ENCODE measurements at places on chromosomes 3 and 15.

DNA sequence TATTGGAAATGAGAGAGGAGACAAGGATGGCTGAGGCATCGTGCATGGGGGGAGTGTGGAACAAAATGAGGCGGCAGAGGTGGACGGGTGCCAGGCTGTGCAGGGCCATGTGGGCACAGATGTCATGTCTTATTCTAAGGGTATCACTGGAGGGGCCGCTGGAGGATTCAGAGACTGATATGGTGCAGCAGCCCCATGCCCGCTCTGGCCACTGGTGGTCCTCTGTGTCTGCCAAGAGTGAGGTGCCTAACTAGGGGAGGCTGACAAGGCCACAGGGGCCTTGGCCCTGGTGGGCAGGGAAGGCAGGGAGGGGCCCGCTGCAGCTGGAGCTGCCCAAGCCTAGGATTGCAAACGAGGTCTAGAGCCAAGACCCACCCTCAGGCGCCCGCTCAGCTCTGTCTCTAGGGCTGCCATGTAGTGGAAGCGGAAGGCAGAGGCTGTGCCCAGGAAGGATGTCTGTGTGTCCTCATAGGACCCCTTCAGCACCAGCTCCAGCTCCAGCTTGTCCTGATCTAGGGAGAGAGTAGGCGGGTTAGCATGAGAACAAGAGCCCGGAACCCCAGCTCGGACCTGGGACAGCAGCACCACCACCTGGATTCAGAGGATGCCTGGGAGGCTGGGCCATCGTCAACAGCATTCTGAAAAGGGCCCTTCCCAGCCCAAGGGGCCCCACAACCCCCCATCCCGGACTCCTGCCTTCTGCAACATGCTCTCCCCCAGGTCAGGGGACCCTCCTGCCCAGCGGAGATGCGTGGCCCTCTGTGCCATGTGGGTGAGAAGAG, 11.3 kb downstream of the PLA2G4D start:
- no peak for DNase-seq

GRCh38 chr3:150252462-150252861, 155.6 kb upstream of the TSC22D2 start:
- DNase-seq: no peak

DNA sequence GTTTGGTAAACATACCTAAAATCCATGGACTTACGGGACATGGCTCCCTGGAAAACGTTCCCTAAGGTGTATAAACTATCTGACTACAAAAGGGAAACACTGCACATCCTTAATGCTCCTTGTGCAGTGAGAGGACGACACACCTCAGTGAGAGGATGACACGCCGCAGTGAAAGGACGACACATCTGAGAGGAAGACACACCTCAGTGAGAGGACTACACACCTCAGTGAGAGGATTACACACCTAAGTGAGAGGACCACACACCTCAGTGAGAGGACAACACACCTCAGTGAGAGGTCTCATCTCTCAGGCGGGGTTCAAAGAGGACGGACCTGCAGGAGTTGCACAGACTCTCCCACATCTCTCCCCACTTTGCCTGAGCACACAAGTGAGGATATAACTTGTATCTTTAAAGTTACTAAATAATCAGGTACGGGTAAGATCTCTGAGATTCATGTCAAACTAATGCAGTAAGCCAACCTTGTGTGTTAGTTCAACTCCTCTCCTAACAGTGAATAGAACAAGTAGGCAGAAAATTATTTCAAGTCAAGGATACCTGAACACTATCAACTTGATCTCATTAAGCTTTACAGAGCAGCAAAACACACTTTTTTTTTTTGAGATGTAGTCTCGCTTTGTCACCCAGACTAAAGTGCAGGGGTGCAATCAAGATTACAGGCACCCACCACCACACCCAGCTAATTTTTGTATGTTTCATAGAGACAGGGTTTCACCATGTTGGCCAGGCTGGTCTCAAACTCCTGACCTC, 32.1 kb downstream of the HERC2 start:
- DNase-seq: no peak

GRCh38 chr3:47283193-47283537, 421 bp downstream of the KLHL18 start:
- DNase-seq: peak; percentile 49

- DNase-seq: no peak
Observed at GRCh38 chr3:58581328-58582091, 4.3 kb upstream of the FAM107A start.

DNA sequence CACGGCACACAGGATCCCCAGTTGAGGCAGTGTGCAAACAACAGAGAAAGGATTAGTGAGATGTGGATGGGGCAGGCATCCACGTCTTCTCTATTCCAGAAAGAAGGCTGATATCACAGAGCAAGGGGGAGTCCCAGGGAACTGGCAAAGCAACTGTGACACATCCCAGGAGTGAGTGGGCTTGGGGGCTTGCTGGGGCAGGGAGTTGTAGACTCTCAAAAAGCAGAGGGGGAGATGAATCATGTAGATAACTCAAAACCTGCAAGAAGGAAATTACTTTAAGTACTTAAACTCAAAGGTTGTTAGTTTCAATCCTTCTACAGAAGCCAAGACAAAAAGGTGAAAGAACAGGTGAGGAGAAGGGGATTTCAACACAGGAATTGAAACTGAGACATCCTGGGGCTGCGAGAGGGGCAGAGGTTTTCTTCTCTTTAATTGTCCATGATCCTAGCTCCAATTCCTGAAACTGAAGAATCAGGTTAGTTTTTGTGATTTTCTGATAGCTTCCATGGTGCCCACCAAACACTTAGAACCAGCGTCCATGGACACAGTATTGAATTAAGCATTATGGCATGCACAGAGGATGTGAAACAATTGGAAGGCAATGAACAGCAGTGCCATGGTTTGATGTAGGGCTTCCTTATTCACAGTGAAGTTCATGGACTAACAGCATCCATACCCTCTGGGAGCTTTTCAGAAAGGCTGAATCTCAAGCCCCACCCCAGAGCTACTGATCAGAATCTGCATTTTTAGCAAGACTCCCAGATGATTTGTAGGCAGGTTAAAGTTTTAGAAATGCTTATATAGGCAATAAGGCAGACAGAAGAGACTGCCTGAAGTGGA, 52.0 kb downstream of the CCR3 start:
- DNase-seq: peak; percentile 92

DNA sequence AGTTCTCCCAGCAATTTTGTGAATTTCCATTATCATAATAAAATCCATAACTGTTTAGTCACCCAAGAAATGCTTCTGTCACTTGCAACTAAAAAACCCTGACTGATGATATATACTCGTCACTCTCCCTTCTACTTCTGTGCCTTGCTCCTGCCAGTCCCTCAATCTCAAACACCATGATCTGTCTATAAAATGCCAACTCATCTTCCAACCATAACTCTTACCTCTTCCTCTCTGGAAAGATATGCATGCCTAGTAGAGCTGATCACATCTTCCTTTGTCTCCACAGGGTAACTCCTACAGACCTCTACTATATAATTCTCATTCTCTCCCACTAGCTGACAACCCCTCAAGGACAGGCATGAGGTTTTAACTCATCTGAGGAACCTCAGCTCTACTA, 5.2 kb upstream of the VEPH1 start:
- no peak for DNase-seq

DNA sequence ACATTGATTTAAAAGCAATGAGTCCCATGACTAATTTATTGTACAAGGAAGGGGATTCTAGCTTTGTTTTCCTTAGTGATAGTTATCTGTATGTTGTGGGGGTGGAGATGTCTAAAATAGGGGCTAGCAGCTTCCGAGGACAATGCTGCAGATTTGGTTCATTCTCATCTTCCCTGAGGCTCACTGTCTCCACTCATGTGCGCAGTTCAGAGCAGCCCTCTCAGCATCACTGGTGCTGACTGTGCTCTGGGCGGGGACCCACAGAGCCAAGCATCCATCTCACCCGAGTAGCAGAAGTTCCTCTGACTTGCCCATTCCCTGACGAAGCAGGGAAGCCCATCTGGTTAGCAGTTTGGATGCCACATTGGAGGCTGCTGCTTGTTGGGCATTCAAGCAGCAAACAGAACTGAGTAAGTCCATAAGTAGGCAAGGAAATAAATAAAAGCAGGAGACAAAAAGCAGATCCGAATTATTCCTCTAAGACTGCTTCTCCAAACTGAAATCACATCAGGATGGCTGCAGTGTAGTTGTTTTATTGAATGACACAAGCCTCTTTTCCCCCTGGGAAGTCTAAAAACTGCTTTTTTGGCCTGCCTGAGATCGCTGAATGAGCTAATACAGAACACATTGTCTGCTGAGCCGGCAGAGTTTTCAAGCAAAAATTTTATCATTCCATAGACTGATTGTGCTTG, 27.5 kb downstream of the RARB start:
- no peak for DNase-seq

DNA sequence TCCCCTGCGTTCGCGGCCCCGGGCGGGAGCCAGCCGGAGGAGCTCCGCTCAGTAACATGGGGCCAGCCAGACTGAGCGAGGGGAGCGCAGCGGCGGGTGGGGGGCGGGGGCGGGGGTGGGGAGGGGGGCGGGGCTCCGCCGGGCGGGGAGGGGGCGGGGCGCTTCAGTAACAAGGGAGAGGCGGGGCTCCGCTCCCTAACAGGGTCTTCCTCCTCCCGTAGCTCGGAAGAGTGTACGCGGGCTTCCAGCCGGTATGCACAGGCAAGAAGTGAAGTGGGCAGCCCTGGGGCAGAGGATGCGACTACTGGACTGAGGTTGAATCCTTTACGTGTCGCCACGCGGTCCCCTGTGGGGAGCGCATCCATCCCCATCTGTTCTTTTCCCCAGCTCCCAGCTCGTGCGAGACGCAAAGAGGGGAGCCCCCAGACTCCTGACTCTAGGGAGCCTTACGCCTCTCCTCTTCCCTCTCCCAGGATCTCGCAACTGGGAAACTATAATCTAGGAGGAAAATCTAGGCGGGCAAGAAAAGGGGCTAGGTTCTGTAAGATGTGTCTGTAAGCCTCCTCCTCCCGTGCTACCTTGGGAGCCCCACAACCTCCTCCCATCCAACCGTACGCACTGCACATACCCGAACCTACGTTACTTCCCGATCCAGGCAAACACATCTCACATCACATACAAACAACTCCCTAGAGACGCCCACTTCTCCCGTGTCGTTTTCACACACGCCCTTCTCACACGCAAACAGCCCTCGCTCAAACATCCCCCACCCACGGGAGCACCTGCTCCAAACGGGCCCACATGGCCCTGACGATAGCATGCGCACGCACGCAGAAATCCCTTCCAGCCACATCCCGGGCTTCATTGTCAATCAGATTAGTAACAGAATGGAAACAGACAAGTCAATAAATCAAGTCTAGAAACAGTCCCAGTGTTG, at the start of gene SHF:
Gene SHF (minus strand): TSS at position 73 of the 937 bp plus-strand sequence. CDS start 15 bp downstream, at position 58.
- DNase-seq: peak; percentile 90

- DNase-seq: no peak
Observed at GRCh38 chr3:55621026-55621422, 133.9 kb upstream of the WNT5A start.

- no peak for DNase-seq
Observed at GRCh38 chr3:159786489-159787177, 202.0 kb upstream of the IL12A start.

Data from activated CD4-positive, alpha-beta T cell treated with anti-CD3 and anti-CD28 coated beads for 36 hours (primary cell).